ENCODE measurements at places on chromosomes 12 and 14.

DNA sequence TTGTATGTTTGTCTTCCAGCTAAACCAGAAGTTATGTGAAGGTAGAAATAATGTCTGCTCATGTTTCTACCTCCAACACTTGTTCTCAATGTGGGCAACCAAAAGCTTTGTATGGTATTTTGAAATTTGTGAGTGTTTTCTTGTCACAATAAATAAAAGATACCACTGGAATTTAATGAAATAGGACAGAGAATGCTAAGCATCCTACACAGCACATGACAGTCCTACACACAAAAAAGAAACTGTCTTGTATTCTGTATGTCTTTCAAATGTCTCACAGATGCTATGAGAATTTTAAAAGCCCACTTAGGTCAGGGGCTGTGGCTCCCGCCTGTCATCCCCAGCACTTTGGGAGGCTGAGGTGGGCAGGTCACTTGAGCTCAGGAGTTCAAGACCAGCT lies 68.9 kb downstream of the RALGAPA1 start:
- no peak for DNase-seq

- no peak for DNase-seq
Measured at GRCh38 chr14:104291123-104292000, 153.0 kb downstream of the KIF26A start.

DNA sequence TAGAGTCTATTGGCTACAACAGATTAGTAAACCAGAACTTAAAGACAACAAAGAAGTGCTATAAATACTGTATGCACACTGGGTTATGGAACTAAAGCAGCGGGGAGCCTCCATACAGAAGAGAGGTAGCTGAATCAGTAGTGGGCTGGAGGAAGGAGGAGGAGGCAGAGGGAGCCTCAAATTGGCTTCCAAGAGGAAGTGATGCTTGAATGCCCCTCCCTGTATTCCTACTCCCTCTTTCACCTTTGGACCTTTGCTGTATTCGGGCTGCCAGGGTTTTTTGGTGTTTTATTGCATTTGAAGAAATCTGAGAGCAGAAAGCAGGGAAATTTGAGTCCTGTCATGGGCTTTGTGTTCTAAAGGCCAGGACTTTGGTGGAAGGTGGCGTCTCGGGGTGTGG lies 104.0 kb upstream of the PTPRB start:
- DNase-seq: no peak

- DNase-seq: no peak
Measured at GRCh38 chr12:113997365-113997764, 31.2 kb upstream of the RBM19 start.

- DNase-seq: no peak
Measured at GRCh38 chr12:26867080-26867479, 34.1 kb upstream of the ITPR2 start.
